ENCODE measurements at places on chromosomes 12 and 14. TPM values are rescaled to one million over a fixed set of nuclear protein-coding genes. Genes with fewer than 3 reads are reported as not detected.

- no peak for DNase-seq
Measured at GRCh38 chr12:70788774-70789173, 131.8 kb downstream of the PTPRR start.

- DNase-seq: no peak
Measured at GRCh38 chr12:116600959-116601918, 42.1 kb downstream of the MAP1LC3B2 start.

The RFX4 gene
- total RNA-seq: not detected

GRCh38 chr12:98224584-98225221, 290.7 kb upstream of the TMPO start:
- no peak for DNase-seq

The ATP23 gene
- total RNA-seq: 6.7 TPM

GRCh38 chr12:479161-479560, 19.4 kb downstream of the B4GALNT3 start:
- DNase-seq: no peak

GRCh38 chr12:97758586-97758985, 296.0 kb downstream of the RMST start:
- DNase-seq: no peak

GRCh38 chr14:99670361-99671234, 13.5 kb upstream of the CYP46A1 start:
- no peak for DNase-seq

- DNase-seq: no peak
Measured at GRCh38 chr12:843609-844008, 91.2 kb downstream of the WNK1 start.

The RHEBL1 gene
- total RNA-seq: 2.9 TPM

- DNase-seq: no peak
Measured at GRCh38 chr14:29941401-29941800, 13.8 kb upstream of the PRKD1 start.

DNA sequence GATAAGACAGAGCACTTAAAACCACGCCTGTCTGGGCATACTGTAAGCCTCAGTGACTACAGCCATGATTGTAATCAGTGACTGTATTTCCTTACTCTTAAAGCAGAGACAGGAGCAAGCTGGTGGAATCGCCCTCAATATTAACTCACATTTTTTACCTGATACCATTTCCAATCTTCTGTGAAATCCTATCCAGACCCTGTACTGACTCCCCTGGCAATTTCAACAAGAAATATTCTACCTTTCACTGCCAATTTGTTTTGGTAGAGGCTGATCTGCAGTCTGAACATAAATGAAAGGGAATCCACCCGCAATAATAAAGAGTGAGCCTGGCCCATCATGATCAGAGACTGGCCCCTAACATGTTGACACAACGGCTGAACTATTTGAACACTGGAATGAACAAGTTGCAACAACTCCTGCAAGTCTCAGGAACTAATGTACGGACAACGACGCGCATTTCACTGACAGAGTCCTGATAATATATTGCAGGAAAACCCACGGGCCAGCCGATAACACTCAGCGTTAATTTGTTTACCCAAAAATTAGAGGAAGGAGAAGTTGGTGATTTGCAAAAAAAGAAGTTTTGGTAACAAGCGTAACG, 195.5 kb upstream of the BTG1 start:
- no peak for DNase-seq

DNA sequence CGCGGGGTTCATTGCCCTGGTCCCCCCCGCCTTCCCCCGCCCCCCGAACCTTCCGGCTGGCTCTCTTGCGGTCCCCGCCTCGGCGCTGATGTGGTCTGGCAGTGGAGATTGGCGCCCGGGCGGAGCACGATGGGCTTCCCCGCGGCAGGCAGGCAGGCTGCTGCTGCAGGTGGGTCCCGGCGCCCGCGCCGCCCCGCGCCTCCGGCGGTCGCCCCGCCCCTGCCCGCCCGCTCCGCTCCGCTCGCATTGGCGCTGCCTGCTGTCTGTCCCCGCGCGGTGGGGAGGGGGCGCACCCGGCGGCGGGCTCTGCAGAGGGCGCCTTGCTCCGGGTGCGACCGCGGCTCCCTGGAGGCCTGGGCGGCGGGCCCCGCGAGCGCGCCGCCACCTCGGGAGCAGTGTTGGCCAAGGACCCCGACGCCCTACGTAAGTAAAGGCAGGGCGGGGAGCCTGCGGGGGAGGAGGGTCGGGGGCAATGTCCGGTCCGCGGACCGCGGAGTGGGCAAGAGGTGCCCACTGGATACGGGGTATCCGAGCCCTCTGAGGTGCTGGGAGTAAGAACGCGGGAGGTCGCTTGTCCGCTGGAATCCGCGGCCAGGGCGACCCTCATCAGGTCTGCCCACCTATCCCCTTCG, at the start of gene AKAP5:
Gene AKAP5 (plus strand): TSS at position 309 of the 632 bp plus-strand sequence. CDS start 2,896 bp downstream, outside the sequence.
- DNase-seq: peak; percentile 72

GRCh38 chr12:1567852-1568251, 26.5 kb downstream of the FBXL14 start:
- DNase-seq: no peak

GRCh38 chr12:117361347-117361751, at the start of gene NOS1:
TSS of gene NOS1 (minus strand) at chr12:117361626. CDS start at chr12:117331069, 30,557 bp downstream.
- no peak for DNase-seq

The IL26 gene
- not detected for total RNA-seq

GRCh38 chr12:19025582-19025981, 104.0 kb upstream of the PLEKHA5 start:
- DNase-seq: no peak

The GPR84 gene
- 0.36 TPM for total RNA-seq

DNA sequence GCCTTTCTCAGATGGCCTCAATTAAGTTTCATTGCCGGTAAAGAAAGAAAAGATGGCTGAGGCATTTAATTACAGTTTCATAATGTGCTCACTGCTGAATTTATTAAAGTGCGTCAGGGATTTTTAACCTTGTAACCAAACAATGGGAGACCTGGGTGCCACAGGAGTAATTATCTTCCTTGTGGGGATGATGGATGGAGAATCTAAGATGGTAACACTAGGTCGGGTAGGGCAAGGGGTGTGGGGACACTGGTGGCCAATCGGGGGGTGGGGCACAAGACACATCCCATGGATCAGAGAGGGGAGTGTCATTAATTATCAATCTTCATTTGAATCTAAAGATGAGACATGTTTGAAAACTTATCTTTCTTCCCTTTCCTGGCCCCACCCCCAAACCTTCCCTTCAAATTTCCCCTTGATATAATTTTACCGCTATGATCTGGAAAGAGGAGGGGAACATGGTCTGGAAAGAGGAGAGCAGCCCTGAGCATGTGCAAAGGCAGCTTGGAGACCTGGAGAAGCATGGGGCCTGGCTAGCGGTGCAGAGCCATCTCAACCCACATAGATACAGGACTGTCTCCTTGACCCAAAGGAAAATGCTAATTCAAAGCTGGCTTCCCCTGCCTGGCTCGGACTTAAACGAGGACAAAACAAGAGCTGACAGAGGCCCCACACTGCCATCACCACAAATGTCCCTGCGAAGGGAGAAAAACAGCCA, 231.3 kb upstream of the NOS1 start:
- DNase-seq: no peak

The COA8 gene
- 29.2 TPM for total RNA-seq

DNA sequence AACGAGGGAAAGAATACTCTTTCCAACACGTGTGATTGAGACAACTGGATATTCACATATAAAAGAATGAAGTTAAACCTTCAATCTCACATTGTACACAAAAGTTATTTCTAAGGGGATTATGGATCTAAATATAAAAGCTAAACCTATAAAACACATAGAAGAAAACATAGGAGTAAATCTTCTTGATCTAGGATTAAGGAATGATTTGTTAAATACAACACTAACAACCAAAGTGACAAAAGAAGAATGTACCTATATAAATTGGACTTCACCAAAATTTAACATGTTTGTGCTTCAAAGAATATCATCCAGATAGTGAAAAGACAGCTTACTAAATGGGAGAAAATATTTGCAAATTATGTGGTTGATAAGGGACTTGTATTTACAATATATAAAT, 36.9 kb upstream of the DLGAP5 start:
- DNase-seq: no peak

DNA sequence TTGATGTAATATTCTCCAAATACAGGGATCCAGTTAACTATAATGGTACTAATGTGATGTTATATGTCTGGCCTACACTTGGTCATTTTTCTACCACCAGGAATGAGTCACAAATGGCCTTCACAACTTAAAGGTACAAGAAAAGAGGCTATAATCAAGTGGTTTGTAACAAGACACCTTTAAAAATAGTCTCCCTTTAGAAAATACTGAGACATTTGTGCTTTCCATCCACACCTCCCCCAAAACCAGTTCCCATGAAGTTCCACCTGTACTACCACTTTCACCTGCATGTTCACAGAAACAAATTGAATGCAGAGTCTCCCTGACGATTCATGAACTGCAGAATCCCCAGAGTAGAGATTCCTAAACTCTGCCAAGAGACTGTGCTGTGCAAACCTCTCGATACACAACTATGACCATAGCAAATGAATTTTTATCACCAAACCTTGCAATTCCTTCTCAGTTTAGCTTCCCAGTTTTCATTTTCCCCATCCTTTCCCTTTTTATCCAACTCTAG, 6.0 kb downstream of the BTG1 start:
- DNase-seq: no peak

The GON7 gene
- 11.6 TPM for total RNA-seq

- DNase-seq: no peak
Measured at GRCh38 chr12:24718617-24719016, 230.3 kb downstream of the BCAT1 start.

The C12orf76 gene
- total RNA-seq: 33.5 TPM

DNA sequence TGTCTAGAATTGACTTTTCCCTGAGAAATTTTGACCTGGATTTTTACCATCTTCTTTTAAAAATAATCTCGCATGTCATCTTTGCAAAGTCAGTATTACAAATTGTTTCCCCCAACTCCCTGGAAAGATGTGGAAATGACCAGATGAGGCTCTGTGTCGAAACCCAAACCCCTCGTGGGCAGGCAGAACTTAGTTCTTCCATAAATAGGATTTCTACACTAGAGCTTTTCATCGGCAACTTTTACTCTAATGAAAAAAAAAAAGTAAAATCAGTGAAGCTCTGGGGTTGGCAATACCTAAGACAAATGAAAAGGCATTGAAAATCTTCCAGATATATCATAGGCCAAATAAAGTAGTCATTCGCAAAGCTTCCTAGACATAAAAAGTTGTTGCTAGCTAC, 17.0 kb downstream of the SSPN start:
- DNase-seq: no peak

GRCh38 chr12:51351913-51352532, 5.5 kb upstream of the CELA1 start:
- DNase-seq: peak; percentile 50

- no peak for DNase-seq
Measured at GRCh38 chr14:31118892-31119291, 88.7 kb downstream of the HECTD1 start.

DNA sequence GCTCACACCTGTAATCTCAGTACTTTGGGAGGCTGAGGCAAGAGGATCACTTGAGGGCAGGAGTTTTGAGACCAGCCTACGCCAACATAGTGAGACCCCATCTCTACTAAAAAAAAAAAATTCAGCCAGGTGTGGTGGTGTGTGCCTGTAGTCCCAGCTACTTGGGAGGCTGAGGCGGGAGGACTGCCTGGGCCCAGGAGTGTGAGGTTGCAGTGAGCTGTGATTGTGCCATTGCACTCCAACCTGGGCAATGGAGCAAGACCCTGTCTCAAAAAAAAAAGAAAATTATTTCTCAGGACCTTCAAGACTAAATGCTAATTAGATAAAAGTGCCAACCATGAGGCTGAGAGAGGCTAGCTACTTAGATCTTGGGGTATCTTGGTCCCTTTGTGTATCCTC, 23.5 kb downstream of the OTUB2 start:
- no peak for DNase-seq

The KIF26A gene
- 0.22 TPM for total RNA-seq

The ASCL4 gene
- total RNA-seq: not detected

The GPD1 gene
- total RNA-seq: 1.1 TPM

DNA sequence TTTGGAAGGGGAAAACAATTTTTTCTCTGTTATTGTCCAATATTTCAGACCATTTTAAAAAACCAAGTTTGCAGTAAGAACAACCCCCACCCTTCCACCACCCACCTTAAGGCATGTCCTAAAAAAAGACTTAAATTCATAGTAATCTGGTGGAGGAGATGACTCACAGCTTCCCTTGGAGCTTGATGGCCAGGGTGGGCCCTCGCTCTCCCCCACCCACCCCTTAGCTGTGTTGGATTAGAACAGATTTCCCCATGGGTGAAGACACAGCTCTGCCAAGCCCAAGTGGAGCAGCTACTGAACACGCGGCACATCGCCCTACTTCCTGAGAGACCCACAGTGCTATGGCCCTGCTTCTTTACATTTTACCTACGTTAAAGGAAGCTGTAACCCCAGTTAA, 140.3 kb downstream of the GCH1 start:
- no peak for DNase-seq
